ENCODE measurements at places on chromosomes 3 and 15.
A peak's percentile ranks its signal among the peaks of the same experiment; 100 is the strongest.

DNA sequence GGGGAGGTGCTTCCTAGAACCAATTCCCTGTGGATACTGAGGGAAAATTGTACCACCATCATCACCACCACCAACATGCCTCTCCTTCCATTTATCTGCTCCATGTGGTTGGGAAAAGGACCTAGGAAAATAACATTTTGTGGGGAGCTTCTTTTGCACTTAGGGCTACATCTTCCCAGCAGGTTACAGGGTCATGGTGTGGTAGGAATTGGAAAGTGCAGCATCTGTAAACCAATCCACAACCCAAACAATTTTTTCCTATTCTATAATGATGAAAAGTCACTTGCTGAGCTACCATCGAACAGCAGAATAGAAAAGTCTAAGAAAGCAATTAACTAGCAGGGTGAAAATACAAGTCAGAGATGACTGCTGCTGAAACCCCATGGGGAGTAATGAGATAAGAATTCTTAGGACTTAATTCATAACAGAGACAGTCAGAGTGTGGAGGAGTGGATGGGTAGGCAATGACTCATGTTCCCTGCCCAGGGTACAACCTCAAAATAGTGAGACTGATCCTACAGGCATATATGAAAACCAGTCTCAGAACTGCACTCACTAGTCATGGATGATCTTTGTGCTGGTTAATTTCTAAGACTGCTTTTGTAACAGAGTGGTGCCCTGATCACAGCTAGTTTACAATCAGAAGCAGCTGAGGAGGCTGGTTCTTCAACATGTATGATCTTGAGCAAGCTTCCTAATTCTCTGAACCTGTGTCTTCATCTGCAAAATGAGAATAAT, 38.1 kb upstream of the LEKR1 start:
- no peak for DNase-seq

DNA sequence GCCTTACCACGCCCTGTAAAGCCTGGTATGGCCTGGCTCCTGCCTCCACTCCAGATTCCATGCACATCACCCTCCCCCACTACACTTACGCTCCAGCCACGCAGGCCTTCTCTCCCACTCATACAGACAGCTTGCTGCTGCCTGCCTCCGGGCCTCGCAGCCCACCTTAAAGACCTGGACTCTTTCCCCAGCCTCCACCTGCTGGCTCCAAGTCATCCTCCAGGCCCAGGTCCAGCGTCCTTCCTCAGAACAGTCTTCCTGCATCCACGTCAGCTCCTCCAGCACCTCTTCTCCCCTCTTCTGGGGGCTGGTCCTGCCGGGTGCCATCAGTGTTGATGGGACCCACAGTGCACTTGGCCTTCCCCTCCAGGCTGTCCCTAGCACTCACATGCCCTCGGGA, 75.5 kb downstream of the NUP210 start:
- DNase-seq = no peak

- peak; percentile 18 for DNase-seq
Observed at GRCh38 chr3:47579875-47580274, 1.2 kb upstream of the CSPG5 start.

DNA sequence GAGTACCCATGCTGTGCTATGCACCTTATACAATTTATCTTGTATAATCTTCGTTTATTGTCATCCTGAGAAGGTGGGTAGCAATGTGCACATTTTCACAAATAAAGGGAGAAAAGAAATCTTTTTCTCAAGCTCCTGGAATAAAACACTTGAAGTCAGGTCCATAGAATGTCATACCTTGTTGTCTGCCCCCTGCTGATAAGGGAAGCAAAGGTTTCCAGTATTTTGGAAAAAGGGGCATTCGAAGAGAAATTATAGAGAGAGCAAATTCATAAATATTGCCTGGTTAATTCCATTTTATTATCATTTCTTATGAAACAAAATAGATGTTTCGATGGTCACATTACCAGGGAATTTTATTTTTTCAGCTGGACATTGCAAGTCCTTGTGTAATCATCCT, 277.8 kb downstream of the RAP2B start:
- no peak for DNase-seq

GRCh38 chr3:56800832-56801661, 702 bp downstream of the ARHGEF3 start:
- DNase-seq = peak; percentile 10

- no peak for DNase-seq
Observed at GRCh38 chr3:190092250-190092649, 28.4 kb downstream of the P3H2 start.

GRCh38 chr3:38853011-38853410, 37.0 kb upstream of the SCN10A start:
- DNase-seq = no peak

- no peak for DNase-seq
Observed at GRCh38 chr15:98942431-98942830, 65.2 kb downstream of the PGPEP1L start.

DNA sequence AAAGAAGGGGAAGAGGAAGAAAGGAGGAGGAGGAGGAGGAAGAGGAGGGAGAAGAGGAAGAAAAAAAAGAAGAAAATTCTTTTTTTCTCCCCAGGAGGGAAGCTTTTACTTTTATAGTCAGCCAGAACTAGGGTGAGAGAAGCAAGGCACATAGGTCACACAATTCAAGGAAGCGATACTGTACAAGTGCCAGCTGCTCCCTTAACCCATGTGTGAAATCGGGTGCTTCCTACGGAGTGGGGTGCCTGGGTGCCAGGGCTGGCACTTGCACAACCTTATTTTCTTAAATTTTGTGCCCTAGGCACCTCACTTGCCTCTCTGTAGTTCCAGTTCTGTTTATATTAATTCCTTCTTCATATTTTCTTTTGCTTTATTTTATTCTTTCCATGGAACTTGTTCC, 150.4 kb downstream of the LIPC start:
- no peak for DNase-seq

DNA sequence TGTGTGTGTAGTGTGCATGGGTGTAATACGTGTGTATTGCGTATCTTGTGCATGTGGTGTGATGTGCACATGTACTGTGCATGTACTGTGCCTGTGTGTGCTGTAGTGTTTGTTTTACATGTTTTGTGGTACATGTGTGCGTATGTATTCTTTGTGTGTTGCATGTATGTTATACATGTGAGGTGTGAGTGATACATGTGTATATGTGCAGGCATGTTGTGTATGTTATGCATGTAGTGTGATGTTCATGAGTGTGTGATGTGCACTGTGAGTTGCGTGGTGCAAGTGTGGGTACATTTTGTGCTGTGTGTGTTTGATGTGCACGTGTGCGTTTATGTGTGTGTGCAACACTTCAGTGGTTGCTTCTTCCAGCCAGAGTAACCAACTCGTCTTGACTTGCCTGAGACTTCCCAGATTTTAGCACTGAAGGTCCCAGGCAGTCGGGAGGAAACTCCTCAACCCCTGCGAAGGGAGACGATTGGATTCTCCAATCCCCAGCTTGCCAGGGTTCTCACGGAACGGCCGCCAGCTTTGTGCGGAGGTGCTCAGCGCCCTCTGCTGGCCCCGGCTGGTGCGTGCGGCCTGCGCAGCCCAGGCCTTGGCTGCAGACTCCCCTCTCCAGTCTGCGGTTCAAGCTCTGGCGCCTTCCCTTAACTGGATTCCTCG, 3.6 kb downstream of the GALNT15 start:
- DNase-seq = no peak

- DNase-seq = no peak
Observed at GRCh38 chr3:85387913-85388505, 429.2 kb downstream of the CADM2 start.

DNA sequence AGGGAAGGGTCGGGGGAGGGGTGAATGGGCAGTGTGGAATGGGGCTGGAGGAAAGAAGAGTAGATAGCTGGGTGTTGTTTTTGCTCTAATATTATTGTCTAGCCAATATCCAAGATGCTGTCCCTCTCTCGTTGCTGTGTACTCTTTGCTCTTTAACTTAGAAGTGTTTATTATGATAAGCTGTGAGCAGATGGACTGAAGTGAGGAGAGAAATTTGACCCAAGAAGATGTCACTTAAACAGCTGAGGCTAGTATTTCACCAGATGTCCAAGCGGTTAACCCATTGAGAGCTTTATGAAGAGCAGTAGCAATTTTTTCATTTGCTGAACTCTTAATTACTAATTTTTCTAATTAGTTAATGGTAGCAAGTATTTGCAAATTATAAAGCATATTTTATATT, 212.2 kb upstream of the TP63 start:
- DNase-seq = no peak

GRCh38 chr15:62104846-62105245, 38.1 kb downstream of the C2CD4A start:
- DNase-seq = no peak

DNA sequence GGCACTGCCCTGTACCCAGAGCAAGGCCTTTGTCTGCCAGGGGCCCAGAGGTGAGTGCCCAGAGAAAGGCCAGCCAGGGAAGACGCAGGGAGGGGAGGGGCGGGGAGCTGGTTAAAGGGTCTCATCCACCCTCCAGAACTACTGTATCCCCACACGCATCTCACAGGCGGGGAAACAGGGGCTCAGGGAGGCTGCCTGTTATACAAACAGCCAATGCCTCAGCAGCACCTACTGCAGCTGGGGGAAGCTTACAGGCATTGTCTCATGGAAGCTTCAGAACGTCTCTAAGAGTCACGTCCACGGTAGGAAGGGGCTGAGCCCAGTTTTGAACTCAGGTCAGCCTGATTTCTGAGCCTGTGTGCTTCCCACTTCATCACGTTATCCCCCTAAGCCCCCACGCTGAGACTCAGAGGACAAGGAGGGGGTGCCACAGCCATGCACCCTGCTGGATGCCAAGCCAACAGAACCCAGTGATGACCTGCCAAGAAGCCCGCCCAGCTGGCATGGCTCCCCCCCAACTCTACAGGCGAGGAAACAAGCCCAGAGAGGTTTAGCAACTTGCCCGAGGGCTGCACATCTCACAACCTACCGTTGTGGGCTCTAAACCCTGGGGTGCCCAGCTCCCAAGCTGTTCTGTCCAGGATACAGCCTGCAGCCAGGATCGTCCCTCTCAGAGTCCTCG, 54.5 kb downstream of the IQSEC1 start:
- no peak for DNase-seq

GRCh38 chr3:109275702-109276293, 40.5 kb downstream of the DPPA2 start:
- no peak for DNase-seq

GRCh38 chr3:108031895-108032294, 58.9 kb downstream of the CD47 start:
- DNase-seq = no peak

Data from NCI-H526 (cell line).